ENCODE measurements at places on chromosomes 2 and 18.

- DNase-seq, result no peak
Observed at GRCh38 chr2:105184420-105184819, 57.1 kb upstream of the GPR45 start.

DNA sequence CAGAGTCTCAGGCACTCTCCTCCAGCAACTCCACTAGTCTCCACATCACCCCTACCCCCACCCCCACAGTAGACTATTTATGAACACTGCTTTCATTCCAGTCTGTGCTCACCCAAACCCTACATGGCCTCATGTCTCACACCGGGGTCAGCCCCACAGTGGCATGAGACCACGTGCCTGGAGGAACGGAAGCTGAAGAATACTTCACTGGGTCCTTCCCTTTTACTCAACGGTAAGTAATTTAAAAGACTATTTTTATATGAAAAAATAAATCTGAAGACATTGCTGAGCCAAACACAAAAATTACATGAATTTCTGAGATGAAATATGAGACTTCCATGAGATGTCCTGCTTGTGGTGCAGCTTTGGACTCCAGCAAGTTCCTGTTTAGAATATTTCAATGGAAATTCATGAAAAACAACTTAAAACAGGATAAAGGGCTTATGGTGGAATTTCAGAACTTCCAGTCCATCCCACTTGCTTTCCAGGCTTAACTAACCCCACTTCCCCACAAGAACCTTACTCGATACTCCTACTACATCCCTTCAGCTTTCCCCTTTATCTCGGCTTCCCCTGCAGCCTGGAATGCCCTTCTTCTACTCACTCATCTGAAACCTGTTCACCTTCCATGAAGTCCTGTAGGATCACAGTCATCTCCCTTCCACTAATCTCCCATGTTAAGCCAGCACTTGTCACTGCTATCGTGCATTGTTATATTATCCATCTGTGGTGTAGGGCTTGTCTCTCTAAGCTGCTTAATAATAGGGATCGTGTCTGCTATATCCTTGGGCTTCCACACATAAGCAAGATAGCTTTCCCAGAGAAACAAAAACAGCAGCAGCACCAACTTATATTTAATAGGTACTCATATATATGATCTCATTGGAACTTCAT, 47.9 kb downstream of the SLC14A1 start:
- peak; percentile 53 for DNase-seq

DNA sequence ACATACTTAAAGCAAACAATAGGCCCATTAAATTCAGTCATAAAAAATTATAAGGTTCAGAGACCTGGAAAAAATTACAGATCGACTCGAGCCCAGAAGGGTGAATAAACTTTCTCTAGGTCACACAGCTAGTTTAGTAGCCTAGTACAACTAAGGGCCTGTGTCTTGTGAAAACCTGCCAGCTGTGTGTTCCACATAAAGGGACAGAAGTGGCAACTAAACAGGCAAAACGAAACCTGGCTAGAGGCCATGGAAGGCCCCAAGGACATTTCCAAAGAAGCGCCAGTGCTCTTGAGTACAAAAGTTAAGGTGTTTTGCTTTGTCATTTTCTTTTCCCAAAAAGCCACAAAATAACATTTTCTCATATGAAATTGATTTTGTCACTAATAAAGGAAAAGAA, 164.9 kb downstream of the L3MBTL4 start:
- no peak for DNase-seq

GRCh38 chr2:207165121-207166038, at the start of gene KLF7:
KLF7 (minus strand) TSS chr2:207165948; CDS start chr2:207165568, 380 bp downstream.
- peak; percentile 49 for DNase-seq

- no peak for DNase-seq
Observed at GRCh38 chr2:235964787-235965390, 203.3 kb downstream of the GBX2 start.

- DNase-seq, result no peak
Observed at GRCh38 chr2:146226077-146226476, 1618.8 kb upstream of the ACVR2A start.

GRCh38 chr18:9449600-9450414, 25.5 kb upstream of the RALBP1 start:
- DNase-seq, result no peak

GRCh38 chr2:155043097-155043496, 344.6 kb downstream of the KCNJ3 start:
- no peak for DNase-seq

GRCh38 chr18:24372279-24372872, 25.2 kb downstream of the OSBPL1A start:
- no peak for DNase-seq

DNA sequence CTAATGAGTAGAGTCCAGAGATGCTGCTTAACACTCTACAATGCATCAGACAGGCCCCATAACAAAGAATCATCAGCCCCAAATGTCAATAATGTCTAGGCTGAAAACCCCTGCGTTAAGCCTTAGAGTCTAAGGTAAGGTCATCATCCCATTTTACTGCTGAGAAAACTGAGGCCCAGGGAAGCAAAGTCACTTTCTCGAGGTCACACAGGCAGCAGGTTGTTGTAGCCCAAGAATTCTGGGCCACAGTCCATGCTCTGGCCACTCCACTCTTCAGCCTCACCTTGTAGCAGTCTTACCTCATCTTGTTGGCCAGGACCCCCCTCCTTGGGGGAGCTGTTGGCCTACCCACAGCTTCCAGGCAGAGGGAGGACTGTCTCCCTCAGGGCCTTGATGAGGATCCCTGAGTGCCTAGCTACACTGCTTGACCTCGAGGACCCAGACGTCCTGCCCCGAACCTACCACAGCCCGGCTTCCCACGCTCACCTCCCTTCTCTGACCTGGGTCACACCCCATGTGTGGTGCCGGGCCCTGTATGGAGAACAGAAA, 54.4 kb downstream of the SMAD7 start:
- no peak for DNase-seq

DNA sequence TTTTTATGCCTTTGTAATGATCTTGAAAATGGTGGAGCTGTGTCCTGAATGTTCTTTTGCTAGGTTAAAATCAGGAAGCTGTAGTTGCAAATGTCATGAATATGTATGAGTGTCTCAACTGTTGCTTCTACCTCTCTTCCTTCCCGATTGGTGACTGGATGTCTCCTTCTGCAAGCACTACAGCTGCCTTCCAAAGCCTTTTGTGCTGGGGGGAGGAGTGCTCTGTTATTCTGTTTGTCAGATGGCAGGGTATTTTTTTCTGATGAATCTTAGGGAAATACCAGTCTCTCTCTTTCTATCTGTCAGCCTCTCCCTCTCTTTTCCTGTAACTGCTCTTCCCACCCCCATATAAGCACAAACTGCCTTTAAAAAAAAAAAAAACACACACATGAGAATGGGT, 1396.3 kb upstream of the CELF4 start:
- DNase-seq, result no peak

GRCh38 chr2:47626664-47627063, 156.3 kb upstream of the MSH6 start:
- no peak for DNase-seq

DNA sequence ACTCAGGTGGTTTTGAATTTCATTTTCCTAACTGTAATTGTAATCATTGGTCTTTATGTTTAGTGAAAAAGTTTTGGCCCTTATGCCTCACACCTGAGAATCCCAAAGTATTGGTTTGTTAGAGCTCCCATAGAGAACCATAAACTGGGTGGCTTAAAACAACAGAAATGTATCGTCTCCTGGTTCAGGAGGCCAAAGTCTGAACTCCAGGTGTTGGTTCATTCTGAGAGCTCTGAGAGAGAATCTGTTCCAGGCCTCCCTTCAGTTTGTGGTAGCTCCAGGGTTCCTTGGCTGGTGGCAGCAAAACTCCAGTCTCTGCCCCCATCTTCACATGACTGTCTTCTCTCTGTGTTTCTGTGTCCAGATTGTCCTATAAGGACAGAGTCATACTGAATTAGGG, 11.0 kb downstream of the IL37 start:
- no peak for DNase-seq

DNA sequence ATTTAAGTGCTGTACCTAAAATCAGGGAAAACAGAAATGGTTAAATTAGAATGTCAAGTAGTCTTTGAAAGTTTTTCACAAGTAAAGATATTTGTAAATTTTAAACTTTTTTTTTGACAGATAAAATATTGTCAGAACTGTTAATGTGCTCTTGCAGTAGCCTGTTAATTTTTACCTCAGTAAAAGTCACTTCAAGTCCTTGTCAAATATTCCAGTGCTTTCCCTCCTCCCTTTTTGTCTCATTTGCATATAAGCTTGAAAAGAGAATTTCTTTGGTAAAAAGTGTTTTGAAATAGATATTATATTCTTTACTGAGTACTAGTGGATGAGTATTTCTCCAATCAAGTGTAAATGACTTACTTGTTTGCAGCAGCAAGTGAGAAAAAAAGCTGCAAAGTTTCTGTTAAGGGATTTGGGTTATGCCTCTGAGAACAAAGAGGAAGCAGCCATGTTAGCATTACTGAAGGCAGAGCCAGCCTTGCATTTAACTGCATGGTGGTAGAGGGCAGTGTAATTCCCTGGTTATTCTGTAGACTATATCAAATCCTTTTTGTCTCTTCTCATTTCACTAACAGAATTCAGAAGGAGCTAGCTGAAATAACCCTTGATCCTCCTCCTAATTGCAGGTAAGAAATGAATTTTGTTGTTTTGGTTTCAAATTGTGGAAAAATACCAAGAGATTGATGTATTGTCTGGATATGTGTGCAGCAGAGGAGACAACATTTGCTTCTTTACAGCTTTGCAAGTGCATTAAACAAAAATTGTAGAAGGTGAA, 3.2 kb downstream of the UBE2E3 start:
- peak; percentile 79 for DNase-seq

GRCh38 chr2:233686928-233687327, 5.2 kb downstream of the UGT1A7 start:
- DNase-seq, result no peak

- no peak for DNase-seq
Observed at GRCh38 chr2:222194669-222195068, 104.1 kb downstream of the PAX3 start.

- DNase-seq, result peak; percentile 5
Observed at GRCh38 chr2:157938556-157938955, 62.4 kb upstream of the ACVR1 start.

DNA sequence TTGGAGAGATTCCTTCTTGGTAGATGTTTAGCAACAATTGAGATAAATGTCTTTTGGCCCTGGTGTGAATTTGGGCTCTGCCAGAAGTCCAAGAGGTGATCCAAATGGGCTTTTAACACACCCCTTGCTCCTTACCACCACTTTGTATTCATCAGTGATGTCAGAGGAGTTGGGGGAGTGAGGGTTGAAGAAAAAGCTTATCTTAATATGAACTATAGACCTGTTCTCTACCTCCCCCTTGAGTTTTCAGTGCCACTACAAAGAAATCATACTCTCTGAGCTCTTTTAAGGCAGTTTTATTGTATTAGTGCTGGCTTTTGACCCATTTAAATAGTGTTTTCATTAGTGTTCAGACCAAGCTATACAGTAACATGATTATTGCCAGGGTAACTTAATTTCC, 229.1 kb downstream of the PHLPP1 start:
- no peak for DNase-seq

DNA sequence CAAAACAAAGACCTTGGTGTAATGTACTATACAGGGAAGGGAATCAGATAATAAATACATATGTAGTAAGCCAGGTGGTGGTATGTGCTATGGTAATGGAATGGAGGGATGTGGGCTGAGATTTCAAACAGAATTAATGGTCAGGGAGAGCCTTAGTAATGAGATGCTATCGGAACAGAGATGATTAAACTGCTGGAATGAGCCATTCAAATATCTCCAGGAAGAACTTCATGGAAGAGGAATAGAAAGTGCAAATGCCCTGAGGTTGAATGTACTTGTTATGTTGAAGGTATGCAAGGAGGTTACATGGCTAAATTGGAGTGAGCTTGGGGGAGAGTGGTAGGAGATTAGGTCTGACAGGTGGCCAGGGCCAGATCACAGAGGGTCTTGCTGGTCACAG, 5.1 kb downstream of the SERPINB11 start:
- no peak for DNase-seq

DNA sequence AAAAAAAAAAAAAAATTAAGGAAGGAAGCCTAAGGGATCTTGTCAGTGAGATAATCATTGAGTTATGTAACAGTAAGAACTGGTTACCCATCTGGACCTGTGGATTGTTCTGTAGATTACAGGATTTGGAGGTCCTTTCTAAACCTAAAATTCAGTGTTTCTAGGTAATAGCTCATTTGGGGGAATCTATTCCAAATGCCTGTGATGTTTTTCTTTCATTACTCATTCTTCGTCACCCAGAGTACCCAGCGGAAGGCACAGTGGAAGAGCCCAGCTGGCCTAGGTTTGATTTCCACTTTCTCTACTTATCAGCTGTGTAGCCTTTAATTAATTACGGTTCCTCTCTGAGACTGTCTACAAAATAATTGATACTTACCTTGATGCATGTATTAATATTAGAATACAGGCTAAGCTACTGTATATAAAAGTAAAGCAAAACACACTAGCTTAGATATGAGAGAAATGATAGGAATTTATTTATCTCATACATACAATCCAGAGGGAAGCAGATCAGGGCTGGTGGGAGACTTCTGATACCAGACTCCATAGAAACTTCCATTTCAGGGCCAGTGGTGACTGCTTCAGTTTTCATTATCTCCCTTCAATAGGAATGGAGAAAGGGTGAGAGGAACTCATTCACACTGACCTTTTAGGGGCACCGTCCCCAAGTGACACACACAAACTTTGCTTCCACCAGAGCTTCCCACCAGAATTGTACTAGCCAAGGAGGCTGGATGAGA, 115.8 kb upstream of the NOSTRIN start:
- DNase-seq, result peak; percentile 57

GRCh38 chr2:24334245-24334633, 26.1 kb downstream of the ITSN2 start:
- DNase-seq, result peak; percentile 64

GRCh38 chr2:85751627-85752026, 2.2 kb upstream of the ATOH8 start:
- no peak for DNase-seq

DNA sequence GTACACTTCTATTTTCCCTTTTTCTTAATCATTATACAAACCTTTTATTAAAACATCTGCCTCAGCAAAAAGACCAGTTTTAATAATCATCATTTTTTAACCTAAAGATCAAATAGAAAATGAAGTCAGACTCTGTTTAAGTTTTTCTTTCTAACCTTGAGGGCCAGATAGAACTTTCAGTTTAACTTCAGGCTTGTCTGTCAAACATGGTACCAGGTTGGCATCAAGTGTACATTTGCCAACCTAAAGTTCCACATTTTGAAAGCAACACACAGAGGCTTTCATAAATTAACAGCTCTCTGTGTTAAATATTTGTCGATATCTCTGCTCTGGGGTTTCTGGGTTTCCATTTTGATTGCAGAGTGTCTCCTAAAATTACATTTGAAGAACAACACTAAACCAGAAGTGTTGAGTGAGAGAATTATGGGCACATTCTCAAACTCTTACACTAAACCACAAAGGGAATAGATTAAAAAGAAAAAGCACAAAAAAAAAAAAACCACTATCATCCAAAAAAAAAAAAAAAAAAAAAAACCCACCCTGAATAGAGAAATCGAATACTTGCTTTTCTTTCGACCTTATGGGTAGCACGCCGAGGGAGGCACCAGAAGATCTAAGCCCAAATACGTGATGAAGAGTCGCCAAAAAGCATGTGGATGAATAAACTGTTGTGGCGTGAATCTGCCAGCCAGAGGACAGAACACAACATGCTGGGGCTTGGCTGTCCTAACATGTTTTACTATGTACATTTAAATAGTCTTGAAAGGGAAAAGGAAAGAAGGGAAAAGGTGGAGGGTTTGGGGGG, 166.2 kb downstream of the TCF4 start:
- DNase-seq, result peak; percentile 55
